Suppressor macrophage treated with lipopolysaccharide for 4 hours (primary cell): ENCODE measurements at places on chromosomes 11 and 22.
A peak's percentile ranks its signal among the peaks of the same experiment; 100 is the strongest.

- peak; percentile 73 for DNase-seq
Observed at GRCh38 chr11:35334385-35335090, 84.8 kb downstream of the SLC1A2 start.

DNA sequence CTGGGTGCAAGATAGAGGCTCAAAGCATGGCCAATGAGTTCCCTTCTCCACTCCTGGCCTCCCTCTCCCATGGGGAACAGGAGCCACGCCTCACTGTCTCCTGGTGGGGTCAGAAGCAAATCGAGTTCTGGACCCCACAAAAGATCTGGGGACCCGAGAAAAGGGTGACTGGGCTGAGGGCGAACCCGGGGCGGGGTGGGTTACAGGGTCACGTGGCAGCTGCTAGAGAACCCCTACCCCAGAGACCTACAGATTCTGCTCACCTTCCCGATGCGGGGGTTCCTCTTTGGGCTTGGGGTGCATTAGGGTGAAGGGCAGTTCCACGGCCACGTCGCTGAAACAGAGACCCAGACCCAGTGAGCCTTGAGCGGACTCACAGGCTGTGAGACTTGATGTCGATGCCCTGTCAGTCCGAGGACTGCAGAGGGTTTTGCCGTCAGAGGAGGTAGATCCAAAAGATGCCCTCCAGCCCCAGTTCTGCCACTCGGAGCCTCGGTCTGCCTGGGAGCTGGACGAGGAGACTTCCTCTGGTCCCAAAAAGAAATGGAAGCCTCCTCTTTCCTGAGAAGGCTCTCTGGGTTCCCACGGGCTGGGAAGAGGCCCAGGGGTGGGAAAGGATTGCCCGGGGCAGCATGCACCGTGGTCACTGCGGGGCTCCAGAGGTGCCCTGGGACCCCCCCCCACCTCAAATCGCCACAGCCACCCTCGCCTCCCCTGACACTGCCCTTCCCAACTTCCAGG, 28.2 kb downstream of the TPBGL start:
- no peak for DNase-seq

- DNase-seq: no peak
Observed at GRCh38 chr11:113504071-113504470, 28.9 kb upstream of the DRD2 start.

GRCh38 chr11:16154715-16155396, 201.5 kb downstream of the SOX6 start:
- DNase-seq: no peak

- DNase-seq: no peak
Observed at GRCh38 chr22:22751043-22751603, 106.7 kb downstream of the GGTLC2 start.

DNA sequence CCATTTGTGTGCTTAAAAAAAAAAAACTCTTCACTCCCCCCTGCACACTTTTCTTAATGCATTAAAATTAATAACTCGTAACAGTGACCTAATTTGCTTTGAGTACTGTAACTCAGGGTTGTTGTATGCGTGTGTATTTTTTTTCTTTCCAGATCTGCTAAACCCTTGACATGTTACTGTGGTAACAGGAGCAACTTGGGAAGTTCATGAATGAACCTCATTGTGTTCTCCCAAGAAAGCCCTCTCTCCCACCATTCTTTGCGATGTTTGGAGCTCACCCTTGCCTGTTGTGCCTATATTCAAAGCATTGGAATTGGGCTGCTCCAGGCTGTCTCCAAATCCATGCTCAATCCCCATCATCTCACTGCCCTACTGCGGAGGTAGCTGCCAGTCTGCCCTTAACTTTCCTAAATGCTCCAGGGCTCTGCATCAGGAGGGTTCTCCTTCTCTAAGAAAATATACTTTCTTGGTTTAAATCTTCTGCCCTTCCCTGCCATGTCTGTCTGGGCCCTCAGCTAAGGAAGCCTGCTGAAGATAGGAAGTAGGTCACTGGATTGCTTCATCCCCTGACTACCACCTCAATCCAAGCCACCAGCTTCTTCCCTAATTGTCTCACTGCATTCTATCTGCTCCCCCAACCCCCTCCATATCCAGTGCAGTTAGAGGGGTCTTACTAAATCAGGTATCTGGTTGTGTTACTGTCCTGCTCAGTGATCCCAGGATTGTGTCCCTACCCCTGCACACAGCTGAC, 70.3 kb downstream of the KIRREL3 start:
- DNase-seq: no peak

- DNase-seq: no peak
Observed at GRCh38 chr11:133388975-133389568, 143.2 kb downstream of the OPCML start.

GRCh38 chr11:11960687-11961086, 47.7 kb downstream of the DKK3 start:
- no peak for DNase-seq

DNA sequence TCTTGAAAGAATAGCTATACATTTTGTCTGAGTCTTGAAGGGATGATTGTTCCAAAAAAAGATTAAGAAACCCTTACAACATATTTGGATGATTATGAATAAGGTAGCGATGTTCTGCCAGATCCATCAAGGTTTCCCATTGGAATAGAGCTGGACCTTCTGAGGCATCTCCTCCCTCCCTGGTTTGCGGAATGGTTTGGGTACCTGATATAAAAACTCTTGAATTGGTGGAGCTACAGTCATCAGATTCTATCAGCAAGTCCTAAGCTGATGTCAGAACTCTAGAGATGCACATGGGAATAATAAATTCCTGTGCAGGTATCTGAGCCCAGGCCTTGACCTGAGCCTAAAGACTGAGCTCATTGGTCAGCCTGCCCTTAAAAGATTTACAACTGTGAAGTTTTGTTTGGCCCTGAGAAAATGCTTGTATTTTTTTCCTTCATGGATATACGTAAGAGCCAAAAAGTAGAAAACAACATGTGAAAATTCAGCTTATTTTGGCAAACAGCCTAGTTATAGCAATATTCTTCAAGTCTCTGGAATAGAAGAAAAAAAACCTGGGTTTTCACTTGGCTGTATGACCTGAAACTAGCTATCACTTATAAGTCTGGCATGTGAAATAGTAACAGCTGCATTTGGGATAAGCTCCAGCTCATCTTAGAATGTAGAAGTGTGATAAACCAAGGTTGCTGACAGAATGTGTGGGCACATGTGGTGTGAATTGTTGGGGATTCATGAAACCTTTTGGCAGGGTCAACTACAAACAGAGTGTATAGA, 265.7 kb upstream of the CTSC start:
- no peak for DNase-seq

DNA sequence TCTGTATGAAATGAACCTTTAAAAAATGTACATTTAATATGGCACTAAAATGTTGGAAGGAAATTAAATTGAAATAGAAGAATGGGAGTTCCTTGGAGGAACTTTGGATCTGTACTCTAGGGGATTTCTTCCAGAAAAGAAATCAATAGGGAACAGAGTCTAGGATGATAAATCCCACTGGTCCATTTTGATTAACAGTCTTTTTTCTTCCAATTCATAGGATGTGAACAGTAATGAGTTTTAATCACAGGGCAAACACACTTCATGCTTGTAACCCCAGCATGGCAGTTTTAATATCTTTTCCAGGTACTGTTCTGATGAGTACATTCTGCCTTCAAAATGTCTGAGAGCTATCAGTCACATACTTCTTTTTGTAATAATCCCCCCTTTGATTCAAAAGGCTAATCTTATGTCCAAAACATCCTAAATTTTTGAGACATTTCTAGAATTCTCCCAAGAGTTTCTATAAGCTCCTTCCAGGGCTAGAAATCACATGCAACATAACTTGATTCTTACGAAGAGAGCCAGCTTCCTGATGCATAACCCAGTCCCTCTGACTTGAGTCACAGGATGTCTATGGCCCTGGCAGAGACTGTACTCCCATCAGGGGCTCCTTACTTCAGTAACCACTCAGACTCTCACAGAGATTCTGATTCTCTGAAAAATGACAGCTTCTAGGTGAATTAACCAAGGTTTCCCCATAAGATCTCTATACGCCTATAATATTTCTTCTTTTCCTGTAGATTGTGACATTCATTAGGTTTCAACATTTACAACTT, 112.9 kb downstream of the SLC36A4 start:
- DNase-seq: peak; percentile 3
